ENCODE measurements at places on chromosomes 2 and 18. TPM values are rescaled to one million over a fixed set of nuclear protein-coding genes. Genes with fewer than 3 reads are reported as not detected.

NEURL3 gene
- total RNA-seq: 0.26 TPM

SRD5A2 gene
- not detected for total RNA-seq

CYP1B1 gene
- 6.3 TPM for total RNA-seq

ASB18 gene
- not detected for total RNA-seq

IL18R1 gene
- 17.9 TPM for total RNA-seq

RAX gene
- total RNA-seq: not detected

TEKT4 gene
- total RNA-seq: not detected
